Midbrain (tissue), 1 donor: ENCODE measurements at places on chromosomes 13 and 19.

DNA sequence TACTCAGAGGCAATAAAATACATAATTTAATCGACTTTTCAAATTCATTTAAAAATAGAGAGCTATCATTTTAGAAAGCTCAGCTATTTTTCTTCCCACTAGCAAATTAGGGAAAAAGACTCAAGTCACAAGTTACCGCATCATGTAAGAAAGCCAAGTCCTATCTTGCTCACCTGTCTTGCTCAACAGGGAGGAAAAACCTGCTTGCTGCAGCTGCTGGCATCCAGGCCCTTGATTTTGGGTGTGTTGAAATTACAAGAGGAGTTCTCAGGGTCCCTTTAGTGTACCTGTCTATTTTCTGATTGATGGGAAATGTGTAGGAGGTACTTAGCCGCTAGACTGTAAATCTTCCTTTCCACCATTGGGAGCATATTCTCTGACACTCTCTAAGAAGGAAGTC, 22.2 kb downstream of the SLC10A2 start:
- DNase-seq, result no peak

GRCh38 chr19:13110099-13110610, 6.4 kb downstream of the TRMT1 start:
- DNase-seq, result no peak

GRCh38 chr19:44822177-44822576, 13.3 kb downstream of the BCAM start:
- no peak for DNase-seq

DNA sequence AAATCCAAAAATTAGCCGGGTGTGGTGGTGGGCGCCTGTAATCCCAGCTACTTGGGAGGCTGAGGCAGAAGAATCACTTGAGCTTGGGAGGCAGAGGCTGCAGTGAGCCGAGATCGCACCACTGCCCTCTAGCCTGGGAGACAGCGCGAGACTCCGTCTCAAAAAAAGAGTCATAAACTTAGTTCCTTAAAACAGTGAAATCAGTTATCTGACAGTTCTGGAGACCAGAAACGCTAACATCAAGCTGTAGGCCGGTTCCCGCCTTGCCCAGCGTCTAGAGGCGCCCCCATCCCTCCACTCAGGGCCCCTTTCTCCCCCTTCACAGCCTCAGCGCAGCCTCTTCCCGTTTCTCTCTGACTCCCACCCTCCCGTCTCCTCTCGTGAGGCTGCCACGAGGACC, 11.9 kb downstream of the ADAT3 start:
- no peak for DNase-seq

- DNase-seq, result no peak
These were observed 29.1 kb upstream of the POP4 start for GRCh38 chr19:29576761-29577648.

GRCh38 chr13:51589793-51590192, 5.5 kb downstream of the WDFY2 start:
- DNase-seq, result no peak

DNA sequence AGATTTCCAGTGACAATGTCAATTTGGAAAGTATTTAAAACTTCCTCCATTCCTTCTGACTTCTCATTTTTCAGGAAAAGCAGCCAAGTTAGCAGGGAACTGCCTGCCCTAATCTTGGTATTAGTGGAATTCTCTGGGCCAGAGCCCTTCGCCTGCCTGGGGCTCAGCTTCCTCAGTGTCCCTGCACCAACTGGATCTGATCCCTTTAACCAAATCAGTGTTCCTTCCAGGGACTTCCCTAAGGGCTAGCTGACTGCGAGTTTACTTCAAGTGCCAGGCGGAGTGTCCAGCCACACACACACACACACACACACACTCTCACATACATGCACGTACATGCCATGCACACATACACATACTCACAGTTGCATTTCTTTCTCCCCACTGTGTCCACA, 20.0 kb downstream of the RAB20 start:
- no peak for DNase-seq
